NCI-H187 treated with DMSO at 0.1 percent for 48 hours (cell line): ENCODE measurements at places on chromosomes 7 and 10.

- no peak for DNase-seq
These were observed 537.1 kb upstream of the FOXK1 start for GRCh38 chr7:4144811-4145510.

GRCh38 chr7:128893251-128894100 is 17.0 kb downstream of the KCP start:
- DNase-seq: no peak

DNA sequence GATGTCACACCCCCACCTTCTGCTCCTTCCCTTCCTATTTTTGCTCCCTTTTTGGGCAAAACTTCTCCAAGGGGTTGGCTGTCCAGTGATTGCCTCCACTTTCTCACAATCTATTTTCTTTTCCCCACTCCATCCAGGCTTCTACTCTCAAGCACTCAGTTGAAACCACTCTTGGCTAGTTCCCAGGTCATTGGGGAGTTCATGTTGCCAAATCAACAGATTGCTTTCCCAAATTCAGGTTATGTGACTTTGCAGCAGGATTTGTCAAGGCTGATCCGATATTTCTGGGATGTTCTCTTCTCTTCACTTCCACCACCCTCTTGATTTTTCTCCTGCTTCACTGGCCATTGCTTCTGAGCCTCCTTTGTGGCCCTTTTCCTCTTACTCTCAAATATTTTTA is 258.7 kb upstream of the SLC26A5 start:
- DNase-seq: no peak

DNA sequence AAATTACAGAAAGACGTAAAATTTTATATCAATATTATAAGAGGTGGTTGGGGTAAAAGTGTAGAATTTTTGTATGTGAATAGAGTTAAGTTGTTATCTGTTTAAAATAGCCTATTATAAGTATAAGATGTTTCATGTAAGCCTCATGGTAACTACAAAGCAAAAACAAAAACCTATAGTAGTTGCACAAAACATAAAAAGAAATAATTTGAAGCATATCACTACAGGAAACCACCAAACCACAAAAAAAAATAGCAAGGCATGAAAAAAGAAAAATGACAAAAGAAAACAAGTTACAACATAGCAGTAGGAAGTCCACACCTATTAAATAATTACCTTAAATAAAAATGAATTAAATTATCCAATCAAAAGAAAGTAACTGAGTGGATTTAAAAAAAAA is 12.4 kb upstream of the GSTK1 start:
- DNase-seq: no peak

DNA sequence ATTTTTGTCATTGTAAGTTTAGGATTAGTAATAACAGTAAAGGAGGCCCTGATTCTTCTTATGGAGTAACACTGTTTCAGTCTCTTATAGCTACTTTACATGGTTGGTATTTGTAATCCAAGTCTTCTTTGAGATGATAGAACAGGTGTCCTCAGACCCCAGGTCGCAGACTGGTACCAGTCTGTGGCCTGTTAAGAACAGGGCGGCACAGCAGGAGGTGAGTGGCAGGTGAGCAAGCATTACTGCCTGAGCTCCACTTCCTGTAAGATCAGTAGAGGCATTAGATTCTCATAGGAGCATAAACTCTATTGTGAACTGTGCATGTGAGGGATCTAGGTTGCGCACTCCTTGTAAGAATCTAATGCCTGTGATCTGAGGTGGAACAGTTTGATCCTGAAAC is 77.3 kb downstream of the STK31 start:
- no peak for DNase-seq

DNA sequence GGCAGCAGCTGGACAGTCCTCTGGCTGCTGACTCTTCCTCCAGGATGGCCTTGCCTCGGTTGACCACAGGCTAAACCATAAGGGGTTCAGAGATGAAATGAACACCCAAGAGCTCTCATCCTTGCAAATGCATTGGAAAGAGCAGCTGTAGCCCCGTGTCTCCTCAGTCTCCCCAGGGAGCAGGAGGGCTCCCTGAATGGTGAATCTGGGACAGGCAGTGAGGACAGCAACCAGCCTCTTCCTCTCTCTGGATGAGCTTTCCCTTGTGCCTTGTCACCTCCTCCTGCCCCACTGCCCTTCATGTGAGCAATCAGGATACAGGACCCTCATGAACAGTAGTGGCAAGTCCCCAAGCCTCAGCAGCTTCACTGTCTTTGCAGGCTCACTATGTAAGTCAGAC is 23.9 kb upstream of the GDF10 start:
- no peak for DNase-seq

DNA sequence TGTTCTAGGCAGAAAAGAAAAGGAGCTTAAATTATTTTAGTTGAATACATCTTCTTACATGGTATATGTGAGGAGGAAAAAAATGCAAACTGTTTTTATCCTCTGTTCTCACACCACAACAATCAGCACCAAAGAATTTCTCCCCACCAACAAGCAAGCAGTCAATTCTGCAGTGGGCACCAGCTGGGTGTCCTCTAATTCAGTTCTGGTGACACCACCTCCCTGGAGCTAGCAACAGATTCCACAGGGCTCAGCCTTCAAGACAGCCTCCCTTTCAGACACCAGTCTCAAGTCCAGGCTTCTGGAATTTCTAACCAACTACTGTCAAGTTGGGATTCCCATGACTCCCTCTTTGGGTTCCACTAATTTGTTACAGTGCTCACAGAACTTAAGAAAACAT is 490.2 kb upstream of the IGFBP3 start:
- no peak for DNase-seq

DNA sequence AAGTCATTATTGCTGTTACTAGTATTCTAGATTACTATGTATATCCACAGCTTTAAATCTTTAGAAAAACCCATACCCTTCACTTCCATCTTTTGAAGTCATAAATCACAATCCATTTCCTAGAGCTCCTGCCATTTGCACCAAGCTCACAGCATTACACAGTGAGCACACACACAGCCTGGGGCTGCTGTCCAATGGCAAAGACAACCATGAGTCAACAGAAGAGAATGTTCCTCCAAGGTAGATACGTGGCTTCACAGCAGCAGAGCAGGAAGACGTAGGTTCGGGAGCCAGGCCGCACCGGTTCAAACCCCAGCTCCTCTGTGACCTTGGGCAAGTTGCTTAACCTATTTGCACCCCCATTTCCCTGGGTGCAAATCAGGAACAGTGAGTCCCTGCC is 234.6 kb downstream of the DIP2C start:
- DNase-seq: no peak

DNA sequence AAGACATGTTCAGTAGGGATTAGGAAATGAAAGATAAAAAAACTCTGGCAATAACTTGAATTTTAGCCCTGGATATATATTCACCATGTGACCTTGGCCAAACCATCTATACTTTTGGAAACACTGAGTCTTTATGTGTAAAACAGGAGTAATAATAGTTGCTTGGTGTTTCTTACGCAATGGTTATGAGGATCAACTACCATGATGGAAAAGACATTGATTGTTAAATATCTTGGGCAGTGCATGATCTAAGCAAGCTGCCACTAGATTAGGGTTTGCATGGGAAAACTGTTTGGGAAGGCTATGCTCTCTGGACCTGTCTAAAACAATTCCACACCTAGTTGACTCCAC is 6.5 kb downstream of the OR6B1 start:
- no peak for DNase-seq

DNA sequence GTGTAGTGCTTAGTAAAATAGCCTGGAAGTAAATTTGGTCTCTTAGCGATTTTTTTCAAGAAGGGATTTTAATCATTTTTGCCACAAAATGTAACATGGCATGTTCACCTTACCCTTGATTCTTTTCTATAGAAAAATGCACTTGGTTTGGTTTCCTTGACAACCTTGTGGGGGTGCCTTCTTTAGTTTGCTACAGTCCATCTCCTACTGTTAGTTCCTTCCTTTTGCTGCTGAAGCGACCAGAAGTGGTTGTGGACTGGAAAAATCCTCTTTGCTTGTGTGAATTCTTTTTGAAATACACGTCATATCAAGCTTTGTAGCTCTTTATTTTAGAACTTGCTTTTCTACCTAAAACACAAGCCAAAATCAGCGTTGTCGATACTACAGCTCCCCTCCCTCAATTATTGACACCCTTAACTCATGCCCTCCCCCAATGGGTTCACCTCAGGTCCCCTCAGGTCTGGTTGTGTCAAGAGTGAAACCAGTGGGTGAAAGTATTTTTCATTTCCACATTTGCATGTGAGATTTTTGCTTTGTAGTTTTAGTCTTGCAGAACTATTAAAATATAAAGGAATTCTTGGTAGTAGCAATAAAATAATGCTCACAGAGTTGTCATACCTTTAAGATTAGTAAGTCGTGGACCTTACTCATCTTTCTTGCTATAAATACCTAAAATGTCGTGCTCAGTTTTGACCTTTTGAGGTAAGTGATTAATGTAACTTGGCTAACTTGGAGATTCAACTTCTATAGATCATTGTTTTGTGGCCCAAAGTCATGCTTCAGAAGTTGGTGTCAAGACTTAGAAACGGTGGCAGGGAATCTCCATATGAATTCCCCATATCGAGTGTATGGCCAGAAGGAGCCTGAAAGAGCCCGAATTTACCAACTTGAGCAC is 1.5 kb downstream of the ACTR3B start:
- DNase-seq: no peak
